ENCODE measurements at places on chromosomes 13 and 19. TPM values are rescaled to one million over a fixed set of nuclear protein-coding genes. Genes with fewer than 3 reads are reported as not detected.

Gene ZSWIM4
- total RNA-seq: 6.7 TPM

Gene KLK12
- not detected for total RNA-seq

Gene ZGLP1
- 0.66 TPM for total RNA-seq

Gene LENG9
- 16.7 TPM for total RNA-seq

Gene NLRP9
- not detected for total RNA-seq

Gene CLN5
- total RNA-seq: 37.8 TPM

Gene PTH2
- total RNA-seq: not detected

Gene FRY
- 18.3 TPM for total RNA-seq

Gene SRRM5
- total RNA-seq: under 0.01 TPM

Gene ZNF728
- 1.8 TPM for total RNA-seq

Gene NDUFA11
- 212 TPM for total RNA-seq

Gene PSG3
- not detected for total RNA-seq

Gene FCHO1
- total RNA-seq: under 0.01 TPM

Gene ZNF846
- 11.8 TPM for total RNA-seq

Gene S1PR4
- total RNA-seq: not detected

Gene PCP2
- total RNA-seq: not detected

Gene RNF225
- total RNA-seq: under 0.01 TPM

Gene RFPL4AL1
- total RNA-seq: not detected

Gene CAMSAP3
- not detected for total RNA-seq

Gene ERICH4
- total RNA-seq: not detected

Gene CERS1
- total RNA-seq: 1.5 TPM

Gene AMER2
- total RNA-seq: not detected

Gene FBN3
- total RNA-seq: not detected

Gene IGFL4
- total RNA-seq: not detected

Gene CRB3
- 0.17 TPM for total RNA-seq

Gene PDS5B
- 25.6 TPM for total RNA-seq

Gene DOHH
- 10.3 TPM for total RNA-seq

Gene ZNF177
- total RNA-seq: 2.1 TPM

Gene OLFM4
- total RNA-seq: not detected

Gene BRCA2
- total RNA-seq: 2.1 TPM

Gene FOXA3
- total RNA-seq: not detected

Gene ATP4B
- total RNA-seq: not detected

Gene IGFL2
- not detected for total RNA-seq

Gene ATP7B
- 3.3 TPM for total RNA-seq

Gene FAM216B
- total RNA-seq: 0.26 TPM

Gene ZNF439
- total RNA-seq: 9.4 TPM

Gene FNDC3A
- 54.2 TPM for total RNA-seq

Gene CD70
- total RNA-seq: not detected

Gene SPACA4
- total RNA-seq: not detected

Gene APC2
- total RNA-seq: 0.50 TPM

Gene ANGPTL8
- not detected for total RNA-seq

Data from fibroblast of lung (primary cell).